AG09309 (cell line): ENCODE measurements at places on chromosomes 1 and 21.

DNA sequence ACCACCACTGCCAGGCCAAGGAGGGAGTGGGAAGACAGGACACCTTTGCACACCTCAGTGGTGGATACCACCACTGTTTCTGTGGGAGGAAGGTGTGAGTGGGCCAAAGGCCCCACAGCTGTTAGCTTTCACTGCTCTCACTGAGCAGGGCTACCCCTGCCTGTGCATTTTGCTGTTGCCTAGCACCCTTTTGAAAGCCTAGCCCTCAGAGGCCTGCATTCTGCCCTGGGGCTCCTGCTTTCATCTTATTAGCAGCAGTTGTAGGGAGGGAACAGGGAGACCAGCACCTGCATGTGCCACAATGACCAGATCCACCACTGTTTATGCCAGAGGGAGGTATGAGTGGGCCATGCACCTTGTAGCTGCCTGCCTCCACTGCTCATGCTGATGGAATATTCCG lies 110.9 kb upstream of the C21orf91 start:
- no peak for DNase-seq

DNA sequence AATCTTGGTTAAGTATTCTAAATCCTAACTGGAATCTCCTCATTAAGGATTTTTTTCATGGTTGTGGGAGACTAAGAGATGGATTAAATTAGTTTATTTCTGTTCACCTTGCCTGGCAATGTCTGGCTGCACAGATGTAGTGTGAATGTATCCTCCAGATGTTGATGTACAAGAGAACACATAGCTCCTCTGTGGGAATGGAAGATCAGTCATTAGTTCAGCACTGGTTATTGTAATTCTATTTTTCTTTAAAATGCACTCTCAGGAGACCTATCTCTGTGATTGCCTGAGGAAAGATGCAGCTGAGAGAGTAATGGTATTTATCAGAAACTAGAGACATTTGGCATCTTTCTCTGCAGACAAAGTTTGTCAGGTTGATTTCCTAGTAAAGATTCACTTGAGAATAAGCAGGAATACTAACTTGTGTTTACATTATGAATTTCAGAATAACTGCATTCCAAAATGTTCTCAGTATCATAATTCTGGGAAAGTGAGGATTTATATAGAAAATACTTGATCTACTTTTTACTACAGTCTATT lies 178.6 kb downstream of the GIPC2 start:
- no peak for DNase-seq

GRCh38 chr1:173682184-173682583 lies 12.5 kb upstream of the ANKRD45 start:
- no peak for DNase-seq

- no peak for DNase-seq
These were observed 7.9 kb upstream of the ADGRB2 start for GRCh38 chr1:31771891-31772668.

GRCh38 chr1:109542657-109543056 lies 3.0 kb downstream of the GPR61 start:
- DNase-seq, result no peak

DNA sequence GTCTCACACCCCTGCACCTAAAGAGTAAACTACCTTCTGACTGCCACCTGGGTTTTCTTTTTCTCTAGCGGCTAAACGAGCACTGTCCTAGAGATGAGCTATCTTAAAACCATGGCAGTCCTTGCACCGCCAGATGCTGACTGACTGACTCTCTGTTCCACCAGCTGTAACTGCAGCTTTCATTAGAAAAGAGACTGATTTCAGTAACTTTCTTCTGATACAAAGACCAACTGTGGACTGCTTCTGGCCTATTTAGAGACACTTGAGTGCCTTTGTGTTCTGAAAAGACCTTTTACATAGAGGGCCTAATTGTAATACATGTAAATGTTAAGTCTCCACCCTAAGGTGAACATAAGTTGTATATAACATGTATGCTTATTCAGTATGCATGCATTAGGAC lies 152.5 kb downstream of the DISC1 start:
- DNase-seq, result no peak

GRCh38 chr1:6179564-6180175 lies 451 bp downstream of the CHD5 start:
- DNase-seq, result no peak

- no peak for DNase-seq
These were observed 17.1 kb downstream of the TRIM67 start for GRCh38 chr1:231178970-231179369.
